Activated CD4-positive, alpha-beta T cell treated with anti-CD3 and anti-CD28 coated beads for 36 hours (primary cell): ENCODE measurements at places on chromosomes 4 and X. TPM values are rescaled to one million over a fixed set of nuclear protein-coding genes. Genes with fewer than 3 reads are reported as not detected.

MAGEB1 gene
- total RNA-seq, result not detected

TMEM154 gene
- 15.2 TPM for total RNA-seq

SPANXN4 gene
- total RNA-seq, result not detected

MAGEB17 gene
- not detected for total RNA-seq

KIT gene
- total RNA-seq, result not detected
